ENCODE measurements at places on chromosomes 5 and 9.

DNA sequence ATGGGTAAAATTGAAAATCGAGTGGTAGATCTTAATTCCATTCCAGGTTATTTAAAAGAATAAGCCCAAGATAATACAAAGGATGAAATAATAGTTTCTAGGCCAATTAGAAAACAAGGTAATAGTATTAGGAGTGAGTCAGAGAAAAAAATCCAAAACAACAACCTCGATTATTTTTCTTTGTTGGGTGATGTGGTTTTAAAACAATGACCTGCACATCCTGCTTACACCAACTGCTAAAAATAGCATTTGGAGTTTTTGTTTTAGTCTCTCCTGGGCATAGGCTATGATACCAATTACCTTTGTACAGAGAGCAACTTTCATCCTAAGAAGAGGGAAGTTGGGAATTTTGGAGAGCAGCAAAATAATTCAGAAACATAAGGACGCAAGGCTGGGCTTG is 101.7 kb upstream of the MYO10 start:
- no peak for DNase-seq

GRCh38 chr9:73137286-73137899 is 14.3 kb upstream of the ANXA1 start:
- DNase-seq = no peak

- no peak for DNase-seq
Observed at GRCh38 chr5:82355496-82355895, 77.3 kb upstream of the RPS23 start.

- DNase-seq = no peak
Observed at GRCh38 chr9:121780177-121781040, 129.0 kb downstream of the DAB2IP start.

DNA sequence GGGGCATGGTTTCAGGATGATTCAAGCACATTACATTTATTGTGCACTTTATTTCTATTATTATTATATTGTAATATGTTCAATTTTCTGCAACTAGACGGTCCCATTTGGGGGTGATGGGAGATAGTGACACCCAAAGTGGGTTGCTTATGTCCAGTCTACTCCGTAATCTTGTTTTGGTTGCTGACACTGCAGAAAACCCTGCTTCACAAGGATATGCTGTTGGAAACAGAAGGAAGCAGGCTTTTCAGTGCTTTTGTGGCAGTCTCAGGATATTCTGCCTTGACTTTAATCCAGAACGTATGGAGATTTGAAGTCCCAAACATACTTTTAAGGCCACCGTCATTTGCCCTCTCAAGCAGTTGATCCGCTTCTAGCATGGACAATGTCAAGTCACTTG is 47.5 kb upstream of the LARP1 start:
- no peak for DNase-seq

GRCh38 chr5:164637931-164638521 is 1132.6 kb downstream of the MAT2B start:
- DNase-seq = no peak

DNA sequence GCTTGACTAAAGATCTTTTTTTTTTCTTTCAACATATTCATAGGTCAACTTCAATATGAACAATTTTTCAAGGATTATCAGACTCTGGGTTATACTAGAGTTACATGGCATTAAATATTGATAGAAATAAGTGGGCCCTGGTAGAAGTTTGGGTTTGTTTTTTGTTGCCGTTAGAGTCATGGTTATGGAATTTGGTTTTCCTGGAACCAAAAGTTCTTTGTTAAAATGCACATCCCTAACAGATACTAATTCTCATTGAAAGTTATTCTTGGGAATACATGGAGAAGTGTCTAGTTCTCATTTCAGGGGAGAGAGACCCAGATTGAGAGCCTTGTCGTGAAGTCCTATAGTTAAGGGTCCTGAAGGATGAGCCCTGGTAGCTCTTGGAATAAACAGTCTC is 124.9 kb downstream of the FGF1 start:
- no peak for DNase-seq

All from omental fat pad (tissue), 4 donors.